AML-193 (cell line): ENCODE measurements at places on chromosomes 1 and 21.

DNA sequence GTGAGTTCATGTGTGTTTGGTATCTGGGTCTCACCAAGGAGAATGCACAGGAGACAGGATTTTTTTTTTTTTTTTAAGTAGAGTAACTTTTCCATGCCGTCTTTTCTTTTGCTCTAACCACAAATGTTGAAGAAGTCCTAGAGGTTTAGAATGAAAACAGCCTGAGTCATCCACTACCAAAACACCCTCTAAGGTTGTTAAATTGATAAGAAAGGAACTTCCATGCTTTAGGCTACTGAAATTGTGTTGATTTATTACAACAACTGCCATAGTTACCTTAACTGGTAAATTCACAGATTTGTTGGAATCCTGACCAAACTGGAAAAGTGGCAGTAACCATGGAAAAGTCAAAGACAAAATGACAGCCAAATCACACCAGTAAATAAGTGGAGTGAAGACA is 375.6 kb downstream of the AMY1C start:
- DNase-seq, result no peak

DNA sequence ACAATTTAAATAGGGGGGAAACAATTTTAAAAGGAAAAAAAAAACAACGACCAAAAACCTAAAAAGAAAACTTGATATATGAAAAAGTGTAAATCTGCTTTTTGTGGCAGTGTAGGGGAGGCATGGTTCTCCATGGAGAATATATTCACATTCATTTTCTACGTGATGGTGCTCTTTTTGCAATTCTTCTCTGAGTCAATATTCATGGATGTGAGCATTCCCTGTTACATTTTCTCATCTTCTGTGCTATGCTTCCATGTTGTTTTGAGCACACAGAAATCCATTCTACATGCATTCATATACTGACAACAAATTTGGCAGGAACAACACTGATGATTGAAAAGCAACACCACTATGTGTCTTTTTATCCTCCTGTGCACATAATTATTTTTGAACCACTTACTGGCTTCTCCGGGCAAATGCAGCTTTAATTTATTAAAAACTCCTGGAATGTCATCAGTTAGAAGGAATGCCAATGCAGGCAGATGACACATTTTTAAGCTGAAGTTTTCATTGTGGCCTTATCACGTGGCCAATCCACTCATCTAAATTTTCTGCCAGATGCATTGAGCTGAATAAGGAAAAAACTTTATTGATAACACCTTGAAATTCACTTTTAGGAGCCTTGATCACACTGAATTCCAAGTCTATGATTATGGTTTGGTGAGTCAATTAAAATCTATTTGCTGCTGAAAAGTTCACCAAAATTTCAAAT is 590.6 kb downstream of the NUF2 start:
- DNase-seq, result no peak

GRCh38 chr1:207755846-207756693 is 4.2 kb downstream of the CD46 start:
- no peak for DNase-seq

GRCh38 chr21:42426876-42427480 is 23.3 kb downstream of the UBASH3A start:
- DNase-seq, result no peak

DNA sequence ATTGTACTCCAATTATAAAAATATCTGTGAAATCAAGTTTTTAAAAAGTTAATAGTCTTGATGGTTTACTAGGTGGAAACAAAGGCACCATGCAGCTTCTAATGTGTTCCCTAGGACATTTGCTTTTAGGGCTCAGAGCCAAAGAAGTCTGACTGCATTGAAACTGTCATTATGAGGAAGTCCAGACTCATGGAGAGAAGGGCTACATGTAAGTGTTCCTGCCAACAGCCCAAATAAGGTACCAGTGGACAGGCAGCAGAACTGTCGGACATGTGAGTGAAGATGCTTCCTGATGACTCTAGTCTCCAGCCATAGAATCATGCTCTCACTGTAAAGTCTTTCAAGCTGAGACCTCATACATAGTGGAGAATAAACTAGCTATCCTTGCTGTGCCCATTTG is 287.6 kb downstream of the AKT3 start:
- DNase-seq, result no peak
